A549 (cell line): ENCODE measurements at places on chromosomes 11 and 22. TPM values are rescaled to one million over a fixed set of nuclear protein-coding genes. Genes with fewer than 3 reads are reported as not detected.

DNA sequence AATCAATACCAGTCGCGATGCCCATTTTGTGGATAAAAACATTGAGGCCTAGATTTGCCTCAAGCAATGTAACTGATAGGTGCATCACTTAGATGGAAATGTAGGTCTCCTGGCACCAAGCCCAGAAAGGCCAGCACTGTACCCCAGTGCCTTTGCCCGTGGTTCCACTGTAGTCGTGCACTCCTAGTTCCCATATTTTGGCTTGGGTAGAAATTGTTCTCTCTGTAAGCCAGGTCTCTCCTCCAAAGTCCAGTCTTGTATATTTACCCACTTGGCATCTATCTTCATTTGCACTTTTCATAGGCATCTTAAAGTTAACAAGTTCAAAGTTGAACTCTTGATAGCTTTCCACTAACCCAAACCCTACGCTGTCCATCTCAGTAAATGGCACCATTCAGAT is 41.6 kb upstream of the DMC1 start:
- DNase-seq, result no peak

DNA sequence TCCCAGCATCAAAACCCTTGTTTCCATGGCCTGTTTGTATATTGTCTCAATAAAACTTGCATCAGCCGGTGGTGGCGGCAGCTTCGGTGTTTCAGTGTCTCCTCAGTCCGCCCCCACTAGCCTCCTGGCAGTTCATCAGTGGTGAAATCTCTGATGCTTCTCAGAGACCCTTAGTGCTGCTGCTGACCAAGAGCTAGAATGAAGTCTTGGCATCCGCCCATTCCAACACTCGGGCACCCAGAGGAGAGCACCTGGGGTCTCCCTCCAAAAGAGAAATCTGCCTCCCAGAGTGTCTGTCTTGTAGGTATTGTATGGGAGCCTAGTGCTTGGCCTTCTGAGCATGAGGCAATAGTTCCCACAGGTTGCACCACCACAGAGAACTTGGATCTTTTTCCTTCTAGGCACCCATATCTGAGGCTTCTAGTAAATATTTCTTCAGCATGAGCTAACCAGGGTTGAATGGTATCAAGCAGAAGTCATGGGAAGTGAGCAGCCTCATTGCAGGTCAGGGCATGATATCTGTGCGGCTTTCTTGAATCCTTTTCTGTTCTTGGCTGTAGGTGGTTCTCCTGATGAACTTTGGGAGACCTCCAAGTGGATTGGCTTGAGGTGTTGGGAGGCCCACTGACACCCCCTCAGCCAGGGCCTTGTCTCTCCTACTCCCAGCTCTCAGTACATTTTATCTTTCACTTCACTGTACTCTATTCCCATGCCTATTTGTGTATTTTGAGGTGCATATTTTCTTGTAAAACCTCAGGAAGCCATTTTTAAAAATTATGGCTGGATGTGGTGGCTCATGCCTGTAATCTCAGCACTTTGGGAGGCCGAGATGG is 13.2 kb upstream of the AIFM3 start:
- peak; percentile 16 for DNase-seq

The MS4A4E gene
- polyA plus RNA-seq, result not detected in 3 replicates

The NEFH gene
- 0.21 to 0.29 TPM (median 0.23 TPM) in 3 replicates for polyA plus RNA-seq

The ME3 gene
- polyA plus RNA-seq, result 19.7 to 23.5 TPM (median 20.1 TPM) in 3 replicates

The TRIM29 gene
- 2.5 to 3.6 TPM (median 3.1 TPM) in 3 replicates for polyA plus RNA-seq

The SLC22A25 gene
- not detected in 3 replicates for polyA plus RNA-seq

The PATE4 gene
- polyA plus RNA-seq, result not detected in 3 replicates

GRCh38 chr11:103378931-103379330 is 269.7 kb downstream of the DYNC2H1 start:
- no peak for DNase-seq

- no peak for DNase-seq
Measured at GRCh38 chr11:112412383-112412782, 151.7 kb upstream of the PLET1 start.

DNA sequence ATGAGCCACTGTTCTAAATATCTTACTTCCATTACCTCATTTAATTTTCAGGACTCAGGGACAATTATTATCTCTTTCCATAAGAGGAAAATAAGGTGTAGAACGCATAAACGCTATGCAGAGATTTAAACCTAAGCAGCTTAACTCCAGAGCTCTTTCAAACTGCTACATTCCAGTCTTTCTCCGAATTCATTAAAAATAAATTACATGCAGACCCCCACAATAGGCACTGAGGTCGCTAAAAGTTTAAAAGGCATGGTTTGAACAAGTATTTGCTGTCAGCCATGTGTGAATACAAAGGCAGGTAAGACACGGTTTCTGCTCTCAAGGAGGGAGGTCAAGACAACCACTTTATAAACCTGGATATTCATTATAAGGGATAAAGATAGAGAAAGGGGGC is 983 bp downstream of the NARS2 start:
- DNase-seq, result no peak

DNA sequence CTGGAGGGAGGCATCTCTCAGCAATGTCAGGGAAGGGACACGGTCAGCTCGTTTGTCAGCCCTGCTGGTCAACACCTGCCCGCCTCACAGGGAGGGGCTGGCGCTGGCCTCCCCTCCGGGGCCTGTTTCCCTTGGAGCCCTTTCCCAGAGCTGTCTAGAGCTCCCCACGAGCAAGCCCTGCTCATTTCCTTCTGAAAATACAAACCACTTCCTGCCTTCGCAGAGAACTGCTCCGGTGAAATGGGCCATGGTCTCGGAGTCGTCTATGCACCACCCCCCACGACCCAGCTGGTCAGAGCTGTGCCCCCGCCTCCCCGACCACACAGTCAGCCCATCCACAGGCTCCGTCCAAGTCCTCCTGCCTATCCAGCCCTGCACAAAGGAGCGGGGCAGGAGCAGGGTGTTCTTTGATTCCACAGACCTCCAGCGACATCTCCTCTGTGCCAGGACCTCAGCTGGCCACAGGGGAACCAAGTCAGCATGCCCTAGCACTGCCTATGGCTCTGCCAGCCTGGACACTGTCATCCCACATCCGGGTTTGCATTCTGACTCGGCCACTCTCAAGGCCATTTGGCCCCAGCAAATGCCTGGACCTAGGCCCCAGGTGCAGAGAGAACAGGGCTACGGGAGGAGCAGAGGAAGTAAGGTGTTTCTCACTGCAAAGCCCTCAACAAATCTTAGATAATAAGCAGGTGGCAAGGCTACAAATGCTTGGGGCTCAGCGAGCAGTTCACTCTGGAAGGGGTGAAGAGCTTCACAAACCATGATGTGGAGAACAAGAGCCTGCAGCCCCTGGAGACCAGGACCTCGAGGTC is 82.1 kb upstream of the WNT11 start:
- no peak for DNase-seq

The CYB5R2 gene
- polyA plus RNA-seq, result 2.3 to 2.9 TPM (median 2.4 TPM) in 3 replicates

The BIK gene
- 0.54 to 0.80 TPM (median 0.54 TPM) in 3 replicates for polyA plus RNA-seq

- DNase-seq, result no peak
Measured at GRCh38 chr11:113675003-113675561, 31.0 kb downstream of the TMPRSS5 start.

The MUC15 gene
- not detected in 3 replicates for polyA plus RNA-seq

DNA sequence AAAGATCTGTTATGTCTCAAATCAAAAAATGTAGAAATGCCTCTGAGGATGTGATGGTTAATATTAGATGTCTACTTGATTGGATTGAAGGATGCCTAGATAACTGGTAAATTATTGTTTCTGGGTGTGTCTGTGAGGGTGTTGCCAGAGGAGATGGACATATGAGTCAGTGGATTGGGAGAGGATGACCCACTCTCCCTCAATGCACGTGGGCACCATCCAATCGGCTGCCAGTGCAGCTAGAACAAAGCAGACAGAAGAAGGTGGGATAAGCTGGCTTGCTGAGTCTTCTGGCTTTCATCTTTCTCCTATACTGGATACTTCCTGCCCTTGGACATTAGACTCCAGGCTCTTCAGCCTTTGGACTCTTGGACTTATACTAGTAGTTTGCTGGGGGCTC is 430.3 kb downstream of the SOX6 start:
- no peak for DNase-seq

DNA sequence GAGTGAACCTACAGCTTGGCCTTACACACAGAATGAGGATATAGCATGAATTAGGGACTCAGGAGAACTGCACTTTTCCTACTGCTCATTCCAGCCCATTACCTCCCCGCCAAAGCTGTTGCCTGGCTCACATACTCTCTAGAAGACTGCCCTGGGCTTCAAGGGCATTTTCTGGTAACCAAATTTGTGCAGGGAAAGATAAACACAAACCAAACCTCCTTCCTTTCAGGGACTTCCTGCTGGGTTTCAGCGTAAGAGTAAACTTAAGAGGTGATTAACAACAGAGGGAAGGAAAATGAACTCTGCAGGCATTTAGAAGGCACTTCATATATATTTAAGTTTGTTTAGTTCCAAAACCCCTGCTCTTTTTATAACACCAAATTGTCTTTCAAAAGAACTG is 194.9 kb downstream of the SWAP70 start:
- DNase-seq, result peak; percentile 32

DNA sequence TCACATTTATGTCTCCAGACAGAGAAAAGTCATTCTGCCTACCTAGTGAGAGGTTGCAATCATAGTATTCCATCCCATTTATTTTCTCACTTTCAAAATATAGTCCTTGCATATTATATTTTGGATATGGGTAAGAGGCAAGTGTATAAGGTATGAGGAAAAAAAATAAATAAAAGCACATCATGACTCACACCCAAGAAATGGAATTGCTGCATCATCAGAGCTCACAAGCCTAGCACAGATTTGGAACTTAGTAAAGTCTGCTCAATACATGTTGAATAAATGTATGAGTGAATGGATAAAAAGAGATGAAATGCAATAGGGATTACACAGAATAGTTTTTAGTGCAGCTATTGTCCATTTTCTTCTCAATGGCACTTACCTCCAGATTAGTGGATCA is 2.5 kb upstream of the OR51G1 start:
- no peak for DNase-seq

DNA sequence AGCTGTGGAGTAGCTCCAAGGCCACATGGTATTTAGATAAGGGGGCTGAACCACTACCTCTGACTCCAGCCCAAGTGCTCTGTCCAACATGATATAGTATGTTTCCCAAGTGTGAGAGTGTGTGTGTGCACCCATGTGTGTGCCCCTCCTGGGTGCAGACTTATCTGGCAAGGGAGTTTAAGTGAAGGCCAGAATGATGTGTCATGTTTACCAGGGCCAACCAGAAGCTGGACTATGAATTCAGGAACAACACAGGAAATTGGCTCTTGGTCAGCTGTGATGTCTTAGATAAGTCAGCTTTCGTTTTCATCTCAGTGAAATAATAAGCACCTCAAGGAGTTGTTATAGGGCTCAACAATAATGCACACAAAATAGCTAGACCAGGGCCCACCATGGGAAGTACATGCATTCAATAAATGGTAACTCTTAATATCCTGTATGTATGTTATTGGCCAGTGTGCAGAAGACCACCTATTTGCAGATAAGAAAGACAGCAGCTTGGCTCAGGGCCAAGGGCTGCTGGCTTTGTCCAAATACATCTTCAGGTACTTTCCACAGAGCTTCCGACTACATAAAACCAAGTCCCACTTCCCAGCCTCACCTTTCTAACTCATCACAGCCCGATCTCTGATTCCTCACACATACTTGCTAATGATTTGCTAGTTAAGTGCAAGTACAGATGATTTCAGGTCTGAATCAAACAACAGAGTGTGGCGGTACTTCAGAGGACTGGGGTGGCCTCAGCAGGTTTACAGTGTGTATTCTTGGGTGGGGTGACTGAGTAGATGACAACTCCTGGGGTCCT is 120.9 kb downstream of the ME3 start:
- DNase-seq, result peak; percentile 40

- DNase-seq, result no peak
Measured at GRCh38 chr11:96960476-96960875, 570.7 kb downstream of the JRKL start.

GRCh38 chr11:126341760-126342161 is 13.7 kb upstream of the ST3GAL4 start:
- DNase-seq, result no peak

- no peak for DNase-seq
Measured at GRCh38 chr11:9905501-9905951, 241.6 kb downstream of the SWAP70 start.

The JOSD1 gene
- polyA plus RNA-seq, result 28.5 to 30.9 TPM (median 29.7 TPM) in 3 replicates

DNA sequence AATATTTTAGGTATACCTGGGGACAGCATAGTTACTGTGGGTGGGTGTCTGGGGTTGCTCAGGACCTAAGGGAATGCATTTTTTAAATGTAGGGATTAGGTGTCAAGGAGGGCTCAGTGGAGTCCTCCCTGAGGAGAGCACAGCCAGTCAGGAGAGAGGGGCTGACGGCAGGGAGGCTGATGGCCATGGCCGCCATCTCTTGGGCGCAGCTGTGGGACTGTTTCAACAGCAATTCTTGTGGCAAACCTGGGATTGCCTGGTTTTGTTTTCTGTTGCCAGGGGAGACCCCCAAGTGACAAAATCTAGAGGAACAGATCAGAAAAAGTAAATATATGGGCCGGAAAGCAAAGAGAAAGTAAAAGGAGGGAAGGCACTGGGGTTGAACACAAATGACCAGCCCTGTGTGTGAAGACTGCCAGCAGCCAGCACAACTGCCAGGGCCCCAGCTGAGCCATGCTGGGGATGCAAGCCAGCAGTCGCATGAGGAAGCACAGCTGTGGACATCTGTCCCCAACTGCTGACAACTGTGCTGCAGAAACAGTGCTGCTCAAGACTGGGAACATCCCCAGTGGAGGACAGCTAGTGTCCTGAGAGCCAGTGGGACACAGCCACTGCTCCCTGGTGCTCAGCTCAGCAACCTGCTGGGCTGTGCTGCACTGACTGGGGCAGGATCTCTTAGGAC is 10.5 kb downstream of the MIF start:
- no peak for DNase-seq

The ELMOD1 gene
- 0.05 to 0.16 TPM (median 0.08 TPM) in 3 replicates for polyA plus RNA-seq

The TRPM5 gene
- not detected in 3 replicates for polyA plus RNA-seq

GRCh38 chr11:44861849-44862557 is 88.7 kb downstream of the TP53I11 start:
- DNase-seq, result peak; percentile 94

DNA sequence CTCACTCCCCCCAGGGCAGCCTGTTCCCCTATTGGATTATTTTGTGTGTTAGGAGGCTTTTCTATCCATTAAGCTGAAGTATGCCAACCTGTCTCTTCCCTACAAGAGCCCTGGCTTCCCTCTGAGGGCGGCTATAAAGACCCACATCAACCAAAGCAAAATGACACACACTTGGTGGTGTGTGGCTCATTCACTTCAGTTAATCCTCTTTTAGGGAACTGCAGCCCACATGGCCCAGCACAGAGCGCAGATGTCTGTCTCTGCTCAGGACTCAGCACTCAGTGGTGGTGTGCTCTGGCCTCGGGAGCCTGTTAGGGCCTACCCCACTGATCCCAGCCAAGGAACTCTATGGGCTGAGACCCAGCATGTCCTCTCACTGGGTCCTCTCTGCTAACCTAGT is 32.2 kb upstream of the LRRC10B start:
- DNase-seq, result no peak

DNA sequence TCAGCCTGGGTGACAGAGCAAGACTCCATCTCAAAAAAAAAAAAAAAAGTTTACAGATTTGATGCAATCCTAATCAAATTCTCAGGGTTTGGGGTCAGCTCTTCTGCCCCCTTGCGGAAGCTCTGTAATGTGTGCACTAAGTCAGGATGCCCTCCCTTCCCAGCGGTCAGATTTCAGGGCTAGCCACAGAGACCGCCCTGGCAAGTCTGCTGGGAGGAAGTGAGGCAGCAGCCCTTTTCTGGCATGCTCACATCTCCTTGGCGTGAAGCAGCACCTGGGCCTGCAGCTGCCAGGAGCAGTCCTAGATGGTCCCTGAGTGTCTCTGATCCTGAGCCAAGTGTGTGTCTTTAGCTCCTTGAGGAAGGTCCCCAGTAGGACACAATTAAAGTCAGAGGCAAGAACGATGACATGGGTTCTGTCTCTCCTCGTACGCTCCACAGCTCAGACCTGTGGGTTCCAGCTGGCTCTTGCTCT is 10.9 kb upstream of the APOBEC3C start:
- peak; percentile 68 for DNase-seq
